NCI-H510A treated with DMSO at 0.1 percent for 48 hours (cell line): ENCODE measurements at places on chromosomes 1 and 21.

DNA sequence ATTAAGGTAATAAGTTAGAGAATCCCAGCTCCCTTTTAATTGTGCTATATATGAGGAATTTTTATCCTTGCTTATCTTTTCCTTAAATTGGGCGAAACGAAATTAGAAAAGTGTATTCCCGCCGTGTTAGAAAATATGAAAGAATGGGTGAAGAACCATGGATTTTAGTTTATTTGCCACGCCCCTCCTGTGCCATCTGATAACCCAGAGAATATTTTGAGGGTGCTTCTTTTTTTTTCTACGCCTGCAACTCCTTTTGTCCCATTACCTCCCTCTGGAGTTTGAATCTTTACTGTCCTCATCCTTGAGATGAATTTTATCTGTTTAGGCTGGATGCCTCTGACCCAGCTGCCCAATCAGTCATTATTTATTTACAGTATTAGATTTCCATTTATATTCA is 1.6 kb downstream of the TLCD4 start:
- DNase-seq, result no peak

DNA sequence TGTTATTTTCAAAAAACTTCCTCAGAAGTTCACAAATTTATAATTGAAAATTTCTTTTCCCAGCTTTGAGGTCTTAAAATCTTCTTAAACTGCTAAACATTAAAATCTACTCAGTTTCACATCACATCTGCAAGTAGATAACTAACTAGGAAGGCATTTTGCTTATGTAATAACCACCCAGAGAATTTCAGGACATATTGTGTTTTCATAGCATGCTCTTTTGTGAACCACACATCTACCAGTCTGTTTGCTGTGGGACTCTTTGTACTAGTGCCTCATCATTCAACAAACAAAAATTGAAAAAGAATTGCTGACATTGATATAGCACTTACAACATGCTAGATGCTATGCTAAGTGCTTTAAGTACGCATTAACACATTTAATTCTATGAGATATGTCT is 31.6 kb upstream of the C1orf146 start:
- no peak for DNase-seq

DNA sequence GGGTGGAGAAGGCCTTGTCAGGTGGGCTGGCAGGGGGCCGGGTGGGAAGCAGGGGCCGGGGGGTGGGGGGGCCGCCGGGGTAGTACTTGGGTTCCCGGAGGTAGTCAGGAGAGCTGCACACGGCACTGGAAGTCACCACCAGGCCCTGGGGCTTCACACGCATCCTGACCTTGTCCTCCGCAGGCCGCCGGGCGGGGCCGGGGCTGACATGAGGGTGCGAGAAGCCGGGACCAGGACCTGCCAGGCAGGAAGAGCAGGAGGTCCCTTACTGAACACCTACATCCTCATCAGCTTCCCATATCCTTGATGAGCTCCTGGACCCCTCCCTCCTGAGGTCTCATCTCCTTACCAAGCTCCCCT is 52.0 kb downstream of the AHDC1 start:
- no peak for DNase-seq

GRCh38 chr1:22043198-22043769 is 9.2 kb upstream of the CDC42 start:
- DNase-seq, result peak; percentile 93

- DNase-seq, result no peak
Measured at GRCh38 chr21:31879911-31880310, 7.1 kb downstream of the HUNK start.

DNA sequence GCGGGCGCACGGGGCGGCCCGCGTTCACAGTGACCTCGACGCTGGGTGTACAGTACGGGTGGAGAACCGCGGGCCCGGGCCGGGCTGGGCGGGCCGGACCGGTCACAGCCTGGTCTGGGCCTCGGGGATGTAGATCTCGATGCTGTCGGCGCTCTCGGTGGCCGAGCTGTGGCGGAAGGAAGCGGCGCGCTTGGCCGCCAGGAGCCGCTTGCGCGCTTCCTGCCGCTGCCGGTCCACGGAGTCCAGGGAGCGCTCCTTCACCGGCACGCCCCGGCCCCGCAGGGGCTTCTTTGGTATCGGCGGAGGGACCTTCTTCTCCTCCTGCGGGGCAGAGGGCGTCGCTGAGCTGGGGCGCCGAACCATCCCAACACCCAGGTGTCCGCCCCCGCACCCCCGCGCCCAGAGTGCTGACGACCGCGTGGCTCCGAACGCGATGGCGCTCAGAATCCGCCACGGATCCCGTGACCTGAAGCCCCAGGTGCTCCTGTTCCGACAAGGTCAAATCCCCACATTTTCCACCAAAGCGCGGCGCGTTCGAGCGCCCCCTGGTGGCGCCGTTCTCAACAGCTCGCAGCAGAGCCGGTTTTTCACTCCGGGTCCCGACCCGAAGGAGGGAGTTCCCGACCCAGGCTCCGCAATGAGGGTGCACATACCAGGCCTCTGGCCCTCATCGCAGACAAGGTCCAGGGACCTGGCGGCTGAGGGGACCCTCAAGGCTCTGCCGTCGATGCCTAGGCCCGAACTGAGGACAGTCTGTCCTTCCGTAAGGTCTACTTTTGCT is 6.6 kb upstream of the SMIM12 start:
- DNase-seq, result peak; percentile 66

GRCh38 chr1:155648207-155649147 is 38.5 kb downstream of the MSTO1 start:
- DNase-seq, result no peak

DNA sequence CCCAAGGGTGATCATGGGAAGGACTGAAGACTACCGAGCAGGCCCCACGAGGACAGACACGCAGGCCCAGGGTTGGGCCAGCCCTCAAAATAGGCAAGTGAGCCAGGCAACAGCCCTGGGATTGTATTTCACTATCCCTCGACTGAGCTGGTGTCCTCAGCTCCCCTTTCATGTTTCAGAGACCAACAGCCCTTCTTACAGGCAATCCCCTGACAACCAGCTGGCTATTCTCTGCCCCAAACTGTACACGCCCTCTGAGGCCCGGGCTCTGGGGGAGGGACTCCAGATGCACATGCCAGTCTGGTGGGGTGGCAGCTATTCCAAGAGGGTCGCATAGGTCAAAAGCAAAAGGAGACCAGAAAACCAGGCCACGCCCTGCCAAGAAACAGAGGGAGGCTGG is 243.0 kb downstream of the TOMM20 start:
- no peak for DNase-seq

DNA sequence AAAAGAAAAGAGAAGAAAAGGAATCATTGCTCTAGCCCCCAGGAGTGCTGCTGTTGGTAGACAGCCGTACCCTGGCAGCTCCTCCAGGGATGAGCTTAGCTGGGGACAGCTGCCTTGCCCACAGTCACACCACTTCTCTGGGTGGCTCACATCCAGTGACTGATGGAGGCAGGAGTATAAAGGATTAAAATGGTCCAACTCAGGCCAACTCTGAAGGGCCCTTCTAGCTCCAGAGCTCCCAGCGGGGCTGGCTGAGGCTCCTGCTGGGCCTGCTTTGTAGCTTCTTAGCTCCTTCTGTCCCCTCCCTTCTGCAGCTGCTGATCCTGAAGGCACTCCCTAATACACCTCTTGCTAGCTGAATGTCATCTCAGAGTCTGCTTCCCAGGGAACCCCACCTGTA is 4.4 kb downstream of the CITED4 start:
- DNase-seq, result no peak

DNA sequence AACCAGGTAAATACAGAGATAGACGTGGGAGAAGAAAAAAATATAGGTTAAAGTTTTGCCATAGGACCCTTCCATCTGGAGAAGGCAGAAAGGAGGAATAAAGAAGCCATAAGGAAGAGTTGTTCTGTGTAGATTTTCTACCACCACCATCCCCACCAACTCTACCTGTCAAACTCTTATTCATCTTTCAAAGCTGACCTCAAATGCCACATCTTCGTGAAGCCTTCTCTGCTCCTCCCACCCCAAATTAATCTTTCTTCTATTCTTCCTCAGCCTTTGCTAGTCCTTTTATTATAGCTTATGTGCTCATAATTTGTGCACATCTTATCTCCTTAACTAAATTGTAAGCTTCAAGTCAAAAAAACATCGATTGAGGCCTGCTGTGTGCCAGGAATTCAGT is 1.3 kb upstream of the NECTIN4 start:
- DNase-seq, result no peak

- no peak for DNase-seq
Measured at GRCh38 chr1:104699433-104699832, 949.7 kb downstream of the AMY1C start.
